ENCODE measurements at places on chromosomes 7 and 10.
A peak's percentile ranks its signal among the peaks of the same experiment; 100 is the strongest.

DNA sequence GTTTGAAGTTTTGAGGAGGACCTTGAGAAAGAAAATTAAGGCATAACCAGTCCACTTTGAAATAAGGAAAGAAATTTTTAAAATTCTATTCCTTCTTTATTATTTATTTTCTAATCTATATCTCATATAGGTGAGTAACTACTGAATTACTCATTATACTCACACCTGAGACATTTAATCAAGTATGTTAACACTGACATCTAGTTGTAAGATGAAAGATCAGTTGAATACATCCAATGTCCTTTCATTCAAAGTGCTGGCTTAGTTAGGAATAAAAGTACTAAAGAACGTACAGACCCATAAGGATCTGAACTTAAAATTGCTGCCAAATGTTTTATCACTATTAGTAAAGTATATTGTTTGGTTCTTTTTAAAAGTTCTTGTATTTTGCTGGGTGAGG lies 23.5 kb downstream of the TRDMT1 start:
- no peak overlapping the region for H3K4me3 ChIP-seq
- H3K4me1 ChIP-seq, result peaks cover 3% of the 10 kb centered on the region
- H3K36me3 ChIP-seq, result peaks cover 4% of the 10 kb centered on the region
- H3K27me3 ChIP-seq, result no peaks in the 10 kb centered on the region

GRCh38 chr10:7318836-7319235 lies 92.0 kb downstream of the SFMBT2 start:
- no peak for DNase-seq
- peak overlapping the region; percentile 22 for H3K4me3 ChIP-seq
- H3K4me1 ChIP-seq, result peaks cover 32% of the 10 kb centered on the region
- no peak overlapping the region for H3K27ac ChIP-seq
- H3K36me3 ChIP-seq, result peaks cover 8% of the 10 kb centered on the region

GRCh38 chr7:135490783-135491182 lies 19.1 kb downstream of the CNOT4 start:
- H3K4me3 ChIP-seq, result no peak overlapping the region
- peaks cover 14% of the 10 kb centered on the region for H3K4me1 ChIP-seq
- H3K27ac ChIP-seq, result no peak overlapping the region

DNA sequence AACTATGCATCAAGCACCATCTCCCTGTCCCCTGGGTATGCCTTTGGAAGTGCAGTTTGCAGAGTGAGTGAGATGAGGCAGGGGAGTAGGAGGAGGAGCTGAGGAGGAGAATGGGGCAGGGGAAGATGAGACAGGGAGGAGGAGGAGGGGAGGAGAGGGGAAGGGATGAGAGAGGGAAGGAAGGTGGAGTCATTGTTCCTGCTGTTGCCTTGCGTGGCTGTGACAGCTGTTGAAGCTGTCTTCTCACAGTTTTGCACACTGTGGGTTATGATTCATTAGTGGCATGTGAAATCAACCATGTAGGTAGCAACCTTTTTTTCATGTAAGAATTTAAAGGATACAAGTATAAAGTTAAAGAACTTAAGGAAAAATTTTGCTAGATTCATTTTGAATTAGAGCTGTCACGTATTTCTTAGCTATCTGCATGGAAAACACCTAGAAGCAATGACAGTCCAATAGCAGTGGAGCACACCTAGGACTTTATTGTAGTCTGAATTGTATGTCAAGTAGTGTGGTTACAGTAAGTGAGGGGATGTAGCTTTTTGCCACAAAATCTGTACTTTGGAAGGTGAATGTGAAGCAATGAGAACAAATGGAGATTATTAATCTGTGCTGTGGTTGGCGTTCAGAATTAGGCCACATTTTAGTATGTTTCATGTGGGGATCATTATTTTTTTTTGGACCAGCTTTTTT lies 21.7 kb downstream of the CCM2 start:
- peak overlapping the region; percentile 64 for H3K27ac ChIP-seq
- peaks cover 28% of the 10 kb centered on the region for H3K4me1 ChIP-seq
- DNase-seq, result no peak
- H3K4me3 ChIP-seq, result no peak overlapping the region
- peaks cover 18% of the 10 kb centered on the region for H3K36me3 ChIP-seq

DNA sequence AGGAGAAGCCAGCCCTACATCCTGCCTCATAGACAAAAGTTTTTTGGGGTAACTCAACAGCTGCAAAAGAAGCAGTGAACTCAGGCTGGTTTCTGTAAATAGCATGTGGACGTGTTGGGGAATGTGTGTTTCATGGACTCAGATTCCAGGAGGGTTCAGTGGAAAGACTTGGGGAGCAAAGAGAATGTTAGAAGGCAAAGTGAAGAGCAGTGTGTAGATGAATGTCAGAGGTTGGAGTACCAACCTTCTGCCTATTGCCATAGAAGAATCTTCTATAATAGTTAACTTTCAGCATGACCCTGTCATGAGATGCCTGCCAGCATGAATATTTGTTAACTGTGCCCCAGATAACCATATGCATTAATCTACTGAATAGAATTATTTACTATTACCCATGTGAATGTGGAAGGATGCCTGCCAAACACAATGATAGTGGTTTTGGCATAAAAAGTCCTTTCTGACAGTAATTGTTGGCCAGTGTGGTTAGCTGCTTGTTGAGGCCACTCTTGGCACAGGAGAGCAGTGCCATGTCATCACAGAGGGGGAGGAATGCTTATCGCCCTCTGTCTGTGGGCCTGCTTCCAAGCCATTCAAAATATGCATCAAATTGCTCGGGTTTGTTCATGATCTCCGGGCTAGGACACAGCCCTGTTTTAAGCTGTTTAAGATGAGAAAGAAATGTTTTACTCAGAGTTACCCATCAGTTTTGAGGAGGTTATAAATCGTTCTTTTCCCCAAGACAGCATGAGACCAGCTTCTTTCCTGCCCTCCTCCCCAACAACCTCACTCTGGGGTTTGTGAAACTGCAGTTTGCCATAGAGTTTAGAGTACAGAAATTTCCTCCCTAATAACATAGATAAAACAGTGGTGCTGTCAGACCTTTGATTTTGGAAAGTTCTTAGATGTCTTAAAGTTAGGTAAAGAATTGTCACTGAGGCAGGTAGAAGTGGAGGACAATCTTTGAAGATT lies 165.3 kb downstream of the WNT2 start:
- DNase-seq, result no peak
- H3K27me3 ChIP-seq, result no peaks in the 10 kb centered on the region
- no peak overlapping the region for H3K4me3 ChIP-seq
- H3K36me3 ChIP-seq, result no peaks in the 10 kb centered on the region
- no peak overlapping the region for H3K27ac ChIP-seq
